Activated naive CD8-positive, alpha-beta T cell treated with anti-CD3 and anti-CD28 coated beads, Interleukin-2, amount 10 ng/mL, durations not matched to agents 7 days and 5 days (primary cell): ENCODE measurements at places on chromosomes 3 and 15. TPM values are rescaled to one million over a fixed set of nuclear protein-coding genes. Genes with fewer than 3 reads are reported as not detected.

The IQCH gene
- 2.2 TPM for total RNA-seq

DNA sequence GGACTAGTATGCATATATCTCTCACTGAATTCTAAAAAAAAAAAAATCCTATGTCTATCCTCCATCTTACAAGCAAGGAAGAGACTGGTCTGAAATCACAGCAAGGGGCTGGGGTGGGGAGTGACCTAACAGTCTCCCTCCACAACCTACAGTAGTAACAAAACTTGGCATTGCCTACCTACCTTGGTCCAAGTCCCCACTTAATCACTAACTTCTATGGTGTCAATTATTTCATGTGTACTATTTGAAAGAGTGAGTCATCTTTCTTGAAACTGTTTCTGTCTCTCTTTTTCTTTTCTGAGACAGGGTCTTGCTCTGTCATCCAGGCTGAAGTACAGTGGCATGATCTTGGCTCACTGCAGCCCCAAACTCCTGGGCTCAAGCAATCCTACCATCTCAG lies 36.8 kb downstream of the CHAC1 start:
- peaks cover 37% of the 10 kb centered on the region for H3K36me3 ChIP-seq
- DNase-seq, result no peak
- H3K4me3 ChIP-seq, result no peak overlapping the region
- H3K27ac ChIP-seq, result no peak overlapping the region
- H3K27me3 ChIP-seq, result no peaks in the 10 kb centered on the region
- peaks cover 5% of the 10 kb centered on the region for H3K4me1 ChIP-seq

The CMTM7 gene
- total RNA-seq, result 45.3 TPM

The LRRK1 gene
- total RNA-seq, result 0.97 TPM

DNA sequence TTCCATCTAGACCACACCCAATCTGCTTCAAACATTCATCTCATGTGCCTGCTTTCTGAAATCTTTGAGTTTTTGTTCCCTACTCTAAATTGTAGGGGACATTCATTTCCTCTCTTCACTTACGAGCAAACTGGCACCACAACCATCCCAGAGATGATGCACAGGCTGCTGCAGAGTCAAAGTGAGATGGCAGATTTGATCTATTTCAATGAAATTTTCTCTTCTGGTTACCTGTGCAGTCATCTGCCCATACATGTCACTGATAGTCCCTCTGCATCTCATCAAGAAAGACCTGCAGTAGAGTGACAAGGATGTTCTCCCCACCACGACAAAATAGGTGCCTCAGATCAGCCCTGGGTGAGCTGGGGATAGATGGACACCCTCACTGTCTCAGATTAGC lies 118.2 kb upstream of the TNFAIP8L3 start:
- H3K4me1 ChIP-seq, result no peaks in the 10 kb centered on the region
- H3K4me3 ChIP-seq, result no peak overlapping the region
- H3K27me3 ChIP-seq, result peaks cover 28% of the 10 kb centered on the region
- no peaks in the 10 kb centered on the region for H3K36me3 ChIP-seq
- no peak overlapping the region for H3K27ac ChIP-seq

The LRRC31 gene
- total RNA-seq, result not detected

DNA sequence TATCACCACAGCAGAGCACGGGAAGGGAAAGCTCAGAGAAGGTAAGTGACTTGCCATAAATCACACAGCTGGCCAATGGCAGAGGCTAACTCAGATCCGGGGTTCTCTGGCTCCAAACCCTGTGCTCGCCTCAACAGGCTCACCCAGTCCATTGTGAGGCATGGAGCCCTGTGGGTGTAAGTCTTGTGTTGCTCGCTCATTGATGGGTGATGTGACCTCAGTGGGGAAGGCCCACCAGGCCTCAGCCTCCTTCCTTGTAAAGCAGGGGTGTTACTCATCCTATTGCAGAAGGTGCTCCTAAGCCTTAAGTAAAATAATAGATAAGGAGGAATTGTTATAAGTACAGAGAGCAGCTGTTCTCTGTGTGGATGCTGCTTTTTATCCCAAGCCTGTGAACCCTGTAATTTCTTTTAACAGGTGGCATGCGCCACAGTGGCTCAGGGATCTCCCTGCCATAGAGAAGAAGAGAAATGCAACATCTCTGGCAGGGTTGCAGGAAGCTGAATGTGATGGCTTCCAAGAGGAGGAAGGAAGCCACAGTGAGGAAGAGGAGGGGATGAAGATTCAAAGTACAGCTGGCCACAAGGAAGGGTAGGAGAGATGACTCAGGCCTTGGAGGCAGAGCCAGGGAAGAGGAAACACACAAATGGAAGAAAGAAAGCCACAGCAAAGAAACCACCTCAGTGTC lies 30.9 kb upstream of the SPSB4 start:
- no peak for DNase-seq
- no peaks in the 10 kb centered on the region for H3K36me3 ChIP-seq
- H3K4me3 ChIP-seq, result no peak overlapping the region
- H3K27me3 ChIP-seq, result peaks cover 33% of the 10 kb centered on the region

DNA sequence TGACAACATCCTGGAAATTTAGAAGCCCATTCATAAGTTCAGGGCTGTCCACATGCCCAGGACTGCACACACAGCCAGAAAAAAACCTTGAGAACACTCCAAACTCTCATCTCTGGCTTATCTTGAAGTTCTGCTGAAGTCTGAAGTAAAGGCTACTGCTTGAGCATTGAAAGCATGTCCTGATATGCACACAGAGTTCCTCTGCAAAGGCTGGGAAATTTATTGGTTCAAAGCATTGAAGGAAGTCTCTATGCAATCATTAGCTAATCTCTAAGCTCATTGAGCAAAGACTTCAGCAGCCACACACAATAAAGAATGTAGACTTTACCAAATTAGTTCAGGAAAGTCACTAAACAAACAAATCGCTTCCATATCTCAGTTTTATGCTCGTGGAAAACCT lies 162.0 kb upstream of the STT3B start:
- no peak overlapping the region for H3K4me3 ChIP-seq
- no peaks in the 10 kb centered on the region for H3K27me3 ChIP-seq
- H3K27ac ChIP-seq, result no peak overlapping the region
- DNase-seq, result no peak
- peaks cover 3% of the 10 kb centered on the region for H3K36me3 ChIP-seq

DNA sequence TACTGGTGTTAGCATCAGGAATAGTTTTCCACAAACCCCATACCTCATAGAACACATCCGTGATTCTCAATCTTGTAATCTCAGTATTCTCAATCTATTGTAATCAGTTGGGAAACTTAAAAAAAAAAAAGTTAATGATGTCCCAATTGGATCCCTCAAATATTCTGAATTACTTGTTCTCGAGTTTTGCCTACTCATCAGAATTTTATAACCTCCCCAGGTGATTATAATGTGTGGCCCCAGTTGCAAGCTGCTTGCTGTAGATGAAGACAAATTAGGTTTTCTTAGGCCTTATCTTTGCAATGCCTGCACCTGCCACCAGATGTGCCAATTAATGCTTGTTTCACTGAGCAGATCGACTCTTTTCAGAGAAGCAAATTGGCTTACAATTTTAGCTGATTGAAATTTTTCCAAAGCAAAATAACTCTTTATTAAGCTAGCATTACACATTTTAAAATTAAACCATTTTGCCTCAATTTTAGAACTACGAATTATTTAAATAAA lies 19.0 kb upstream of the DIPK2A start:
- no peak for DNase-seq
- no peak overlapping the region for H3K4me3 ChIP-seq
- H3K27me3 ChIP-seq, result peaks cover 5% of the 10 kb centered on the region

DNA sequence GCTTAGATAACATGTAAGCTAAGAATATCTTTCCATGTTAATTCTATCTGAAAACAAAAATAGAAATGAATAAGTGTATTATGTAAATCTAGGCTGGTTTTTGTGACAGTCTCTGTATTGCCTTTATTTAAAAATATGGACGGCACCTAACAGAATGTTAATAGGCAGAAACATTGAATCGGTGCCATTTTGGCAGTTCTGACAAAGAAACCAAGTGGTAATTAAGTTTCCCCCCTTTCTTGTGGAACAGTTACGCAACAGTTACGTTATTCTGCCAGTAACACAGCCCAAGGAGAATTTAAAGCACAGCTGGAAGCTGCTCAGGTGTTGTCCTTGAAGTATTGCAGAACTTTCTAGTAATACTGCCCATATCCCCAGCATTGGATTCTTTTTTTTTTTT lies 21.5 kb downstream of the LARS2 start:
- H3K4me1 ChIP-seq, result peaks cover 7% of the 10 kb centered on the region
- no peaks in the 10 kb centered on the region for H3K27me3 ChIP-seq
- DNase-seq, result no peak
- H3K27ac ChIP-seq, result no peak overlapping the region

DNA sequence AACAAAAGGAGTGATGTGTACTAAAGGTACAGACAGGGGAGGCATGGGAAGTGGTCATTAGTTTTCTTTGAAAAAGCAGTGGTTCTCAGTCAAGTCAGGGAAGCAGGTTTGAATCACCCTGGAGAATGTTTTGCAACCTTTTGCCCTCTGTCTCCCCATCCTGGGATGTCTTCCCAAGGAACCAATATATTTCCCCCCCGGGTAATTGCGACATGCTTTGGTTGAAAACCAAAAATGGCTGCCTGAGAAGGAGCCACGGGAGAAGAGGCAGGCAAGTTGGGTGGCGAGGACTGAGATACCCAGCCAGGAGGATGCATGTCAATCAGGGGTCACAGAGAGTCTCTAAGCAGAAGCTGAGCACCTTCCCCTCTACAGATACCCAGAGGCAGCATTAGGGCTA lies 20.2 kb upstream of the PPP1R2 start:
- peaks cover 11% of the 10 kb centered on the region for H3K4me1 ChIP-seq
- H3K27ac ChIP-seq, result no peak overlapping the region
- no peak overlapping the region for H3K4me3 ChIP-seq
- H3K36me3 ChIP-seq, result no peaks in the 10 kb centered on the region
- DNase-seq, result no peak
- H3K27me3 ChIP-seq, result peaks cover 3% of the 10 kb centered on the region

The ZNF774 gene
- 2.4 TPM for total RNA-seq

The GRK7 gene
- not detected for total RNA-seq

DNA sequence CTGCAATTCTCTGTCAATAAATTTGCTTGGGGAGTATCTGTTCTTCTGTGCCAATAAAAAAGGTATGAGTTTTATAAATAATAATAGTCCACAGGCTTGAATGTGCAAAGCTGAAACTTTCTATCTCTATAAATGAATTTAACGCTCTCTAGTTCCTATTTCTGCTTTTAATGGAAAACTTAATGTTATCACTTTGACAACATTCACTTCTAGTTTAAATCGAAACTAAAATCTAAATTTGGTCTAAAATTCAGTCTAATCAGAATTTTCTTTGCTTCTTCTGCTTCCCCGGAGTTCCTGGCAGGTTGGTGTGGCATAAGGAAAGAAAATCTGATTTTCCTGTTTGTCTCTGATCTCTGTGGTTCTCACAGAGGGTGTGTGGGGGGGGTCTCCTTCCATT lies 450.1 kb upstream of the TBL1XR1 start:
- no peak for DNase-seq
- no peaks in the 10 kb centered on the region for H3K27me3 ChIP-seq
- peaks cover 45% of the 10 kb centered on the region for H3K4me1 ChIP-seq
- H3K27ac ChIP-seq, result peak overlapping the region; percentile 42
- peak overlapping the region; percentile 65 for H3K4me3 ChIP-seq

The SLC6A1 gene
- not detected for total RNA-seq

The UROC1 gene
- not detected for total RNA-seq

The TMEM212 gene
- total RNA-seq, result not detected

GRCh38 chr3:20990896-20991295 lies 760.1 kb downstream of the ZNF385D start:
- no peaks in the 10 kb centered on the region for H3K36me3 ChIP-seq
- H3K4me3 ChIP-seq, result no peak overlapping the region
- H3K27ac ChIP-seq, result no peak overlapping the region

The USP19 gene
- total RNA-seq, result 77.8 TPM

The GNAT1 gene
- total RNA-seq, result not detected

The MUSTN1 gene
- total RNA-seq, result 1.9 TPM

DNA sequence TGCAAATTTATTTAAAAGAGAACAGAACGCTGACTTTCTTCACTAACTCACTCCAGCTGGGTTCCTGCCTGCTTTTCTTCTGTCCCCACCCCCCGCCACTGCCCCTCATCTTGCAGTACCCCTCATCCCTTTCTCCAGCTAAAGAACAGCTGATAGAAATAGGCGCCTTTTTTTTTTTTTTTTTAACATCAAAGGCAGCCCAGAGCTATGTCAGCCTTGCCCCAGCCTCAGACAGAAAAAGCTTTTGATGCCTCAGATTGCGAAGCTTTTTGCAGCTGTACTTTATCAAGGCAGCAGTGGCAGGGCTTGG lies 1.8 kb downstream of the CADPS start:
- no peak overlapping the region for H3K27ac ChIP-seq
- H3K4me1 ChIP-seq, result no peaks in the 10 kb centered on the region
- no peak for DNase-seq
- peaks cover 38% of the 10 kb centered on the region for H3K27me3 ChIP-seq
- H3K4me3 ChIP-seq, result no peak overlapping the region

DNA sequence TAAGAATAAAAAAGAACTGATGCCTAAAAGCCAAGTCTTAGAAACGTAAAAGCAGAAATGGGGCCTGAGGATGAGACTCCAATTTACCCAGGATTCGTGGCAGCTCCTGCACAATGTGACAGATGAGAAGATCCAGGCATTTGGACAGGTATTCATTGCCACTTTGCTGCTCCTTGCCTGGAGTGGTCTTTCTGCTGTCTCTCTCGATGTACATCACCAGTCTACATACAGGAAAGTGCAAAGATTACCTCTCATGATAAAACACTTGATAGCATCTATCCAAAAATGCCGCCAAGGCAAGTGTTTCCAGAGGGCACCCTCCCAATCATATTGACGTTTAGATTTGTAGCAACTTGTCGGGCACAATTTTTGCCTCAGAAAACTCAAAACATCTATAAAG lies 244.3 kb downstream of the ULK4 start:
- no peak for DNase-seq
- H3K4me3 ChIP-seq, result no peak overlapping the region
- no peaks in the 10 kb centered on the region for H3K27me3 ChIP-seq
- no peaks in the 10 kb centered on the region for H3K36me3 ChIP-seq
- no peaks in the 10 kb centered on the region for H3K4me1 ChIP-seq

DNA sequence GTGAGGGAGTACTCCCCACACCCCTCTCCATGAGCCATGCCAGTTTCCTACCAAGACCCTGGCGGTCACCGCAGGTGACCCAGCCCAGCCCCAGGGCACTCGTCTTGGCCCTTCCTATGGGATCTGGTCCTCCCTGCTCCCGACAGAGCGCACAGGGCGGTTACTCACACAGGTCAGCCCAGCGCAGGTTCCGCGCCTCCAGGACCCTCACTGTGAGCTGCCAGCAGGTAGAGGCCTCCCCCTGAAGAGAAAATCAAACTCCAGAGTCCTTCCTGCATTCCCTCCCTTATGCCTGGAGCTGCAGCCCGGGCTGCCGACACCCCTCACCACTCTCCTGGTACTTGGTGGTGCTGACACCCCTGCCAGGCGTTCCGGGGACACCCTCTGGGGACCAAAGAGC lies 6.9 kb downstream of the PLA2G4D start:
- H3K27ac ChIP-seq, result no peak overlapping the region
- H3K4me1 ChIP-seq, result peaks cover 10% of the 10 kb centered on the region
- no peak overlapping the region for H3K4me3 ChIP-seq
- H3K27me3 ChIP-seq, result peaks cover 11% of the 10 kb centered on the region

DNA sequence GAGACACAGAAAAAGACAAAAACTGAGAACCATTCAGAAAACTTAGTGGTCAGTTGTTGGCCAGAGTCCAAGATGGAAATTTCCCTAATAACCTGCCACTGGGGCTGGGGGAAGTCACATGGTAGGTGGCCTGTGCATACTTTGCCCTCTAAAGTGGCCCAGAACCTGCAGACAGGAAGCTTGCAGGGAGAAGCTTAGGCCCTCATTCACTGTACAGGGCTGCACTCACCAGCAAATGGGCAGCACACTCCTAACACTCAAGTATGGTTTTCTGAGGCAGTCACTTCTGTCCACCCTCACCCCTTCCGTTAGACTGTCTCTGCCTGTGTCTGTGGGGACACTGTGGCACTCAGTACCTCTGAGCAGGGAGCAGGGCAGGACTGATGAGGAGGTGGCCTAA lies 14.5 kb upstream of the RNU6-1 start:
- no peak overlapping the region for H3K27ac ChIP-seq
- peaks cover 2% of the 10 kb centered on the region for H3K4me1 ChIP-seq
- no peak for DNase-seq
